ENCODE measurements at places on chromosomes 3 and 15. TPM values are rescaled to one million over a fixed set of nuclear protein-coding genes. Genes with fewer than 3 reads are reported as not detected.

DNA sequence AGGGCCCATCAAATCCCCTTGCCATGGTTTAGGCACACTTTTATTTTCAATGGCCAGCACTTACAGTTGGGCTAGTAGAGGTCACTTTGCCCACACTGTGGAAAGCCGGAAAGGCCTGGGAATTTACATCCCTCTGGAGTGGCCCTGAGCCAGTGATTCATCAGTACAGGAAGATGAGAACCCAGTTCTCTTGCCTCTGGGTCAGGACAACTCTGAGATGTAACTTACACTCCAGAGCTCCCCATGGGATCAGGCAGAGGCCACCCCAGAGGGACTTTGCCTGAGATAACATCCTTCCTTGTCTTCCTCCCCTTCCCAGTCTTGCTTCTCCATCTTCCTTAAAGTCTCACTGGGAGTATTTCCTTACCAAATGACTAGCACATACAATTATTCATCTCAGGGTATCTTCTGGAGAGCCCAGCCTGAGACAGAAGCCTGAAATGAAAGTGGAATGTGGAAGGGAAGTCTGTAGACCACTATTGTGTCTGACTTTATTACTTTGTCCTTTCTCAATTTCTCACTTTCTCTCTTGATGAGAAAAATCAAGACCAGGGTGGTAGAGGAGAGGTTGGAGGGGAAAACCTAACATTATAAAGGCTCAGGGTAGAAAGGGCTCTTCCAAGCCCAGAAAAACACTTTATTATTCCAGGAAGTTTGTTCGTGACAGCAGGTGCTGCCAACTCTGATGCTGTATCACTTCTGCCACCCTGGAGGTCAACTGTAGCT lies 220.8 kb downstream of the ZNF621 start:
- H3K27ac ChIP-seq: no peak overlapping the region
- no peaks in the 10 kb centered on the region for H3K36me3 ChIP-seq
- no peak overlapping the region for H3K4me3 ChIP-seq
- H3K27me3 ChIP-seq: peaks cover 7% of the 10 kb centered on the region
- no peaks in the 10 kb centered on the region for H3K4me1 ChIP-seq

DNA sequence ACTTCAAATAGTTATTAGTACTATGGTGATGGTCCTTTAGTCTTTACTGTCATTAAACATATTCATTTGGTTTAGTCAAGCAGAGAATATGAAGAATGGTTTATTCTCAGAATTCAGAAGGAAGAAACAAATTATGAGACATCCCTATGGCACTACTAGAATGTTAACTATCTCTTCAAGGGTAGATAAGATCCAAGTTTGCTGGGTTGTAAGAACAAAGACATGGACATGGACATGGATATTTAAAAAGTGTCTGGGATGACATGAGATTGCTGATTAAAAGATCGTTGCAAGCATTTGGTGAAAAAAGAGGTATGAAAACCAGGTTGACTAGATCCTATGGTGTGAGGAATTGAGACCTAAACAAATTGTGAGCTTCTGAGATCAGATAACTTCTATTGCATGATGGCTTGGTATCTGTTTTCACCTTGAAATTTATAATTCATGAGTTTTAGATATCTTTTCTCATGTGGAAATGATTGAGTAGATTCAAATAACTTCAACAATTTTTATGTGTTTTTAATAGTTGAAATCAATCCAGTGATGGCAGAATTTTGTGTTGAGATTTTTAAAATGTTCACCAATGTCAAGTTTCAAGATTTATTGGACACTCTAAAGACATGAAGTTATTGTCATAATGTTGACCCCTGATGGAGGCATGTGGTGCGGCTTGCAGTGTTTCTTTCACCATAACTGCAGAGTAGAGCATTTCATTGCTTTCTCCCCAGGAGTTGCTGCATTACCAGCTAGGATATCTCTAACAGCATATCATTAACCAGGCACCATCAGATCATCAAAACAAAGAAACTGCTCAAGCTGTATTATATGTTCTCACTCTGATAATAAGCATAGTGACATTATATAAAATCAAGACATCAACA lies 72.6 kb downstream of the NAALADL2 start:
- no peak overlapping the region for H3K27ac ChIP-seq
- no peak overlapping the region for H3K4me3 ChIP-seq
- H3K27me3 ChIP-seq: no peaks in the 10 kb centered on the region
- H3K36me3 ChIP-seq: no peaks in the 10 kb centered on the region

- no peak overlapping the region for H3K27ac ChIP-seq
- DNase-seq: no peak
- no peak overlapping the region for H3K4me3 ChIP-seq
- no peaks in the 10 kb centered on the region for H3K4me1 ChIP-seq
These were observed 5.0 kb downstream of the WNT7A start for GRCh38 chr3:13874891-13875290.

The TM4SF18 gene
- not detected for total RNA-seq

The CRYGS gene
- total RNA-seq: 2.6 TPM
